SJSA1 (cell line): ENCODE measurements at places on chromosomes 5 and 9. TPM values are rescaled to one million over a fixed set of nuclear protein-coding genes. Genes with fewer than 3 reads are reported as not detected.

- no peak overlapping the region for H3K27ac ChIP-seq
- H3K36me3 ChIP-seq: no peaks in the 10 kb centered on the region
- DNase-seq: no peak
- no peaks in the 10 kb centered on the region for H3K27me3 ChIP-seq
- no peak overlapping the region for H3K4me3 ChIP-seq
- peaks cover 5% of the 10 kb centered on the region for H3K4me1 ChIP-seq
Measured at GRCh38 chr5:33105521-33105941, 335.2 kb upstream of the TARS1 start.

DNA sequence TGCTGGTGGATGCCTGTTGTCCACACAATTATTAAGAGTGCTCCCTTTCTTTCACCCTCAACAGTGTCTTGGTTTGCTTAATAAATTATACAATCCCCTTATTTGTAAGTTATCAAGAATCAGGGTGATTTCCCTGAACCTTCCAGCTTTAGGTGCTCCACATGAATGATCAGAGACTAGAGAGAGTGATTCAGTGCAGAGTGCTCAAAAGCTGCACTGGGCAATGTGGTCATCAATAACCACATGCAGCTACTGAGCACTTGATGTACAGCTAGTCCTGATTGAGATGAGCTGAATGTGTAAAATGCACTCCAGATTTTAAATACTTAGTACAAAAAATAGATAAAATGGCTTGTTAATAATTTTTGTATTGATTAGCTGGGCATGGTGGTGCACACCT lies 76.8 kb upstream of the TRIO start:
- DNase-seq: no peak
- H3K36me3 ChIP-seq: no peaks in the 10 kb centered on the region
- H3K4me1 ChIP-seq: 0 out of 2 replicates have a peak, but pooled peaks cover 7% of the 10 kb centered on the region
- H3K4me3 ChIP-seq: no peak overlapping the region
- no peak overlapping the region for H3K27ac ChIP-seq

- peak overlapping the region; percentile 64 for H3K4me3 ChIP-seq
- no peaks in the 10 kb centered on the region for H3K27me3 ChIP-seq
- H3K4me1 ChIP-seq: peaks cover 15% of the 10 kb centered on the region
- H3K36me3 ChIP-seq: peaks cover 55% of the 10 kb centered on the region
- peak overlapping the region; percentile 73 for H3K27ac ChIP-seq
Measured at GRCh38 chr9:89312222-89312571, 1.2 kb downstream of the CKS2 start.

Gene SLC46A2
- total RNA-seq: not detected in 2 replicates

DNA sequence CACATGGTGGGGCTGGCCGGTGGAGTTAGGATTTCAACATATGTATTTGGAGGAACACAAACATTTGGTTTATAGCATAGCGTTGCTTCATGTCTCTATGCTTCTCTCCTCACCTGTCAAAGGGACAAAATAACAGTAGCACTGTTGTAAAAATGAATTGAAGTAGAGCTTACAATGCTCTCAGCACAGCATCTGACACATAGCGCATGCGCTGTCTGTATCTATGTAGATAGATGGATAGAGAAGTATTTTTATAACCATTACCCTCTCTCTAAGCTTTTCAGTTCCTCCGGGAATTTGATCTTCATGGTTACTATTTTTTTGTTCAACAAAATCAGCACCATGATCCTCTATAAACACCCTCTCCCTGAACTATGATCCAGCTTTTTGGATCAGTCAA lies 166.0 kb downstream of the TTLL11 start:
- H3K36me3 ChIP-seq: no peaks in the 10 kb centered on the region
- no peak overlapping the region for H3K4me3 ChIP-seq
- no peaks in the 10 kb centered on the region for H3K27me3 ChIP-seq
- no peak for DNase-seq
- H3K27ac ChIP-seq: no peak overlapping the region

- no peaks in the 10 kb centered on the region for H3K36me3 ChIP-seq
- H3K4me1 ChIP-seq: no peaks in the 10 kb centered on the region
- H3K27me3 ChIP-seq: peaks cover 10% of the 10 kb centered on the region
- H3K4me3 ChIP-seq: no peak within 1 kb of the TSS
Measured at GRCh38 chr5:45696206-45696836, at the start of gene HCN1. HCN1 (minus strand) TSS chr5:45696380.

Gene PCDHB9
- 2.7 and 3.8 TPM in 2 replicates for total RNA-seq

Gene CATSPER3
- total RNA-seq: 0.08 and 1.3 TPM in 2 replicates

Gene ALAD
- 8.7 and 11.4 TPM in 2 replicates for total RNA-seq

GRCh38 chr5:159198063-159199036 lies 11.0 kb downstream of the RNF145 start:
- H3K4me1 ChIP-seq: peaks cover 11% of the 10 kb centered on the region
- no peak overlapping the region for H3K27ac ChIP-seq
- H3K4me3 ChIP-seq: no peak overlapping the region
- DNase-seq: no peak
- peaks cover 91% of the 10 kb centered on the region for H3K36me3 ChIP-seq
- no peaks in the 10 kb centered on the region for H3K27me3 ChIP-seq

Gene NEURL1B
- 7.4 and 15.4 TPM in 2 replicates for total RNA-seq

GRCh38 chr5:135547590-135548254 lies 12.0 kb upstream of the NEUROG1 start:
- H3K27me3 ChIP-seq: peaks cover 42% of the 10 kb centered on the region
- no peak overlapping the region for H3K27ac ChIP-seq
- DNase-seq: no peak
- H3K36me3 ChIP-seq: no peaks in the 10 kb centered on the region
- H3K4me1 ChIP-seq: peaks cover 11% of the 10 kb centered on the region

Gene CAMK2A
- not detected in 2 replicates for total RNA-seq

- DNase-seq: no peak
- H3K4me1 ChIP-seq: no peaks in the 10 kb centered on the region
- H3K27me3 ChIP-seq: 0 out of 2 replicates have a peak, but pooled peaks cover 4% of the 10 kb centered on the region
- H3K27ac ChIP-seq: no peak overlapping the region
- no peak overlapping the region for H3K4me3 ChIP-seq
Measured at GRCh38 chr9:71363286-71363961, 242.0 kb upstream of the TRPM3 start.

Gene LAMC3
- total RNA-seq: not detected in 2 replicates

GRCh38 chr9:71704796-71705195 lies 63.5 kb downstream of the CEMIP2 start:
- H3K4me1 ChIP-seq: no peaks in the 10 kb centered on the region
- peaks cover 33% of the 10 kb centered on the region for H3K36me3 ChIP-seq

DNA sequence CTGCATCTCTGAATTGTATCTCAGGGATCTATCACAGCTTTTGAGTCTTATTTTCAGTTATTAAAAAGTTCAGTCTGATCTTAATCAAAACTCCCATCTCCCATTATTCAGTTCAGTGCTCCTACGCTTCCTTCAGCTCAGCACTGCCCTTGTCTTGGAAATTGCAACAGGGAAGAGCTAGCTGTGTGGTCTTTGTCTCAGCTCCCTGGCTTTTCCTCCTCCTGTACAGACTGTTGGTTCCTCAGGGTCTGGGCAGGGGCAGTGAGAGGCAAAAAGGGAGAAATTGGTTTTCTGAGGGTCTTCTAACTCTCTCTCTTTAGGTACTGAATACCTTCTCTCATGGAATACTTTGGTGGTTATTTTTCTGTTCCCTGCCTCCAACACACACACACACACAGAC lies 48.2 kb downstream of the PDE8B start:
- DNase-seq: no peak
- no peak overlapping the region for H3K27ac ChIP-seq
- H3K4me3 ChIP-seq: no peak overlapping the region
- H3K27me3 ChIP-seq: 0 out of 2 replicates have a peak, but pooled peaks cover 5% of the 10 kb centered on the region

DNA sequence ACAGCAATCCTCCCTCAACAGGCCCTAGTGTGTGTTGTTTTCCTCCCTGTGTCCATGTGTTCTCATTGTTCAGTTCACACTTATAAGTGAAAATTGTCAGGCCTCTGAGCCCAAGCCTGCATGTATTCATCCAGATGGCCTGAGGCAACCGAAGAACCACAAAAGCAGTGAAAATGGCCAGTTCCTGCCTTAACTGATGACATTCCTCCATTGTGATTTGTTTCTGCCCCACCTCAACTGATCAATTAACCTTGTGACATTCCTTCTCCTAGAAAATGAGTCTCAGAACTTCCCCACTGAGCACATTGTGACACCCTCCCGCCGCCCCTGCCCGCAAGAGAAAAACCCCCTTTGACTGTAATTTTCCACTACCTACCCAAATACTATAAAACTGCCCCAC lies 17.4 kb upstream of the TRPC7 start:
- no peaks in the 10 kb centered on the region for H3K4me1 ChIP-seq
- DNase-seq: no peak
- H3K27me3 ChIP-seq: 0 out of 2 replicates have a peak, but pooled peaks cover 4% of the 10 kb centered on the region
- no peak overlapping the region for H3K4me3 ChIP-seq

Gene RNF180
- 0.79 TPM in 1 of 2 replicates, not detected in the other for total RNA-seq
